ENCODE measurements at places on chromosomes 3 and 15.

GRCh38 chr15:81407718-81408117 lies 33.7 kb upstream of the TMC3 start:
- no peak for DNase-seq

GRCh38 chr15:50953302-50953701 lies 44.8 kb downstream of the AP4E1 start:
- no peak for DNase-seq

GRCh38 chr15:66130496-66131034 lies 123.0 kb downstream of the MEGF11 start:
- no peak for DNase-seq

DNA sequence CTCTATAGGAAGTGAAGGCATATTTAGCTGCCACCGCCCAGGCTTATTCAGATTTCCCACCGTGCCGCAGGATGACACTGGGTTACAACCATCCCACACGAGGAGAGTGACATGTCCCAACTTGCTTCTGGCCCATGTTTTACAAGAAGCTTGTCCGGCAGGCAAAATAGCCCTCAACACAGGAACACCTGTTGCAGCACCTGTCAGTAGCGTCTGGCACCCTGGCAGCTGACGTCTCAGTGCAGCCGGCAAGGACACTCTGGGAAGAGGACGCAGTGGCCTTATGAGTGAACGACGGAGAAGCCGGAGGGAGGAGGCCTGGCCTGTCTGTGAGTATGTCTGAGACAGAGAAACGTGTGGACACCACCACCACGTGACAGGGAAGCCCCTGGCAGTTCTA lies 32.1 kb downstream of the FAM174B start:
- peak; percentile 73 for DNase-seq

Data from psoas muscle (tissue), 8 donors.